ENCODE measurements at places on chromosomes 7 and 10.

GRCh38 chr7:87886875-87887274 lies 10.6 kb downstream of the DBF4 start:
- peak; percentile 29 for DNase-seq

DNA sequence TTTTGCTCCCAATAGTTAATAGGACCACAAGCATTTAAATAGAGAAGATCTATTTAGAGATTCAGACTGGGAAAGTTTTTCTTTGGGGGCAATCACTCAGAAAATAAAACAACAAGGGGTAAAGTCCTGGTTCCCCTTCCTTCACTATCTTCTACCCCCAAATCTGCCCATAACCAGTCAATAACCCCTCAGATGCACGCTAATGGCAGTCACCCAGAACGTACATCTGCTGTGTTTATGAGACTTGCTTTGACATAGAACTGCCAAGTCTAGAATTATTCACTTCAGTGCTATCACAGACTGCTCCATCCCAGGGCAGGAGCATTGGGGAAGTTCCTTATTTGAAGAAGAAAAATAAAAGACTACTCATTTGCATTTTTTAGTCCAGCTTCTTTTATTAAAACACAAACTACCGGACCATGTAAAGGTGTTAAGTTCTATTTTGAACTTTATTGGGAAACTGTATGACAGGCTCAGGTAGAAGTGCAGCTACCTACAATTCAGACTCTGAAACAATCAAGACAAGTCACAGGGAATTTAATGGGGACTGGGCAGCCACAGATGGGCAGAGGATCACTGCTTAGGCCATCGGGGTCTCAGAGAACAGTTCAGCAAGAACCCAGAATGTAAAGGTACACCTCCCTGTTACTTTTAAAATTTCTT lies 38.4 kb downstream of the ANK3 start:
- DNase-seq, result no peak

DNA sequence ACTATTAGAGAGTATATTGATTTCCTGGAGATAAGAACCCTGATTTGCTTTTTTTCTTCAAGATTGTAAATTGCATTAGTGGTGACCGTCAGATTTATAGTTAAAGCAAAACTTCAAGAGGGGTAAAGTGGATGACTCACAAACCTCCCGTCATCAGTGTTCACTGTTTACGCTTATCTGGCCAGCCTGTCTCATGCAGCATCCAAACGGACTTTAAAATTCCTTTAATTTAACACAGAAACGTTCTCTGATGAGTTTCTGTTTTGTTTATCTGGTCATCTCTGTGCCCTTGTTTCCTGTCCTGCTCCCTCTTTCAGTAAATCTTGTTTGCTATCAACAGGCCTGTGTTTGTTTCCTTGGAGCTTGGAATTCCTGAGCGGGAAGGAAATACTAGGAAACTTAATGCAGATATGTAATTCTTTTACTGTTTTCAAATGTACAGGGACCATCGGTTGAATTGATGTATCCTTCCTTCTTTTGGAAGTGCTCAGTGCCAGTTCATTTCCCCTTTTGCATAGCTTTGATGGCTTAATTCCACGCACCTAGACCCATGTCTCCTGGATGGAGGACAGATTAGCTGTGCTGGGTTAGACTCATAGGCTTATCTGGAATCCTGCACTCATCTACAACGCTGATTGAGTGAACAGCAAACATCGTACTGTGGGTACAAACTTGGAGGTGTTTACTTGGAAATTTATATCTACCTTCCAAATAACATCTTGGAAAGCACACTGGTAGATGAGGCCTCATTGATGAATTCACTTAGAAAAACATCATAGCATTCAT lies 21.3 kb downstream of the PTPRE start:
- no peak for DNase-seq

DNA sequence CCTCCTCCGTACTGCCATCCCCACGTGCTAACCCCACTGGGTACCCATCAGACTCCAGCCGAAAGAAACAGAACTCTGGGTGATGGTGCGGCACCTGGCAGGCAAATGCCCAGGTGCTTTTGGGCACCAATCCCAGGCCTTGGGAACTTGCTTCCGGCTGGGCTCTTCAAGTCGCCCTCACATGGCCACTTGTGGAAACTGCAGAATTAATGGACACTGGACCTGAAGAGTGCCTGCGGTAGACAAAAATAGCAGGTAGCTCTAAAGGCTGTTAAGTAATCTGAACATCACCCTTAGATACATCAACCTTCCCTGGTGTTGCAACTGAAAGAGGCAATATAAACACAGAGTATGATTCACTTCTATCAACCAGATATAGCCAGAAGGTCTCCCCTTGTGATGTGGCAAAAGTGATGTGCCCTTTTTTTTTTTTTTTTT lies 644.4 kb downstream of the GRM8 start:
- peak; percentile 11 for DNase-seq

DNA sequence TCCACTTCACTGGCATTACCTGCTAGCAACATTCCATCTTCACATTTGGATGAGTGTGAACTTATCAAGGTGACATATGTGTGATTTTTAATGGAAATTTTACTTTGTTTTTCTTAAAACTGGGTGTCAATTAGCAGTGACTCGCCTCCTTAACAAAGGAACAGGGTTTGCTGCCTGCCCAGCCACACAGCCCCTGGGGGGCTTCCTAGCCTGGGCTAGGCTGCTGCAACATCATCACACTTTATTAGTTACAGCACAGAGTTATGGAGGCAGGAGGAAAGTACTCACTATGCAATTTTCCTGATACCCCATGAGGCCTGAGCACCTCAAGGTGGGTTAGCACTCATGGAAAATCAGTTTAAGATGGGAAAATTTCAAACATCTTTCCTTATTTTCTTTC lies 861.3 kb downstream of the NRG3 start:
- DNase-seq, result no peak

DNA sequence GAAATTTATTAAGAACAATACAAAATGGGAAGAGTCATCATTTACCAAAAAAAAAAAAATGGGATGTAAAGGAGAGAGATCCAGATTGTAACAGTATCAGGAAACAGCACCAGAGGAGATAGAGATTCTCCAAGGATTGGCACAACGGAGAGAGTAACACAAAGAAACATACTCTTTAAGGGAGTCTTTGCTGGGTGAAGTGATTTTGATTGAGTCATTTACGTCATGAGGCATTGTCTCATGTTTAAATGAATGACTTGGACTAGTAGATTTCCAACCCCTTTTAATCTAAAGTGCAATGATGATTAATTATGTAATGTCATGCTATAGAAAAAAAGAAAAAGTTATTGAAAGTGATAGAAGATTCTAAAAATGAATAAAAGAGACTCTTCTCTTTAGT lies 68.8 kb downstream of the ITGB8 start:
- DNase-seq, result no peak

GRCh38 chr10:130801784-130802183 lies 509.7 kb downstream of the TCERG1L start:
- no peak for DNase-seq

GRCh38 chr7:12067156-12067831 lies 143.8 kb upstream of the TMEM106B start:
- DNase-seq, result peak; percentile 48

DNA sequence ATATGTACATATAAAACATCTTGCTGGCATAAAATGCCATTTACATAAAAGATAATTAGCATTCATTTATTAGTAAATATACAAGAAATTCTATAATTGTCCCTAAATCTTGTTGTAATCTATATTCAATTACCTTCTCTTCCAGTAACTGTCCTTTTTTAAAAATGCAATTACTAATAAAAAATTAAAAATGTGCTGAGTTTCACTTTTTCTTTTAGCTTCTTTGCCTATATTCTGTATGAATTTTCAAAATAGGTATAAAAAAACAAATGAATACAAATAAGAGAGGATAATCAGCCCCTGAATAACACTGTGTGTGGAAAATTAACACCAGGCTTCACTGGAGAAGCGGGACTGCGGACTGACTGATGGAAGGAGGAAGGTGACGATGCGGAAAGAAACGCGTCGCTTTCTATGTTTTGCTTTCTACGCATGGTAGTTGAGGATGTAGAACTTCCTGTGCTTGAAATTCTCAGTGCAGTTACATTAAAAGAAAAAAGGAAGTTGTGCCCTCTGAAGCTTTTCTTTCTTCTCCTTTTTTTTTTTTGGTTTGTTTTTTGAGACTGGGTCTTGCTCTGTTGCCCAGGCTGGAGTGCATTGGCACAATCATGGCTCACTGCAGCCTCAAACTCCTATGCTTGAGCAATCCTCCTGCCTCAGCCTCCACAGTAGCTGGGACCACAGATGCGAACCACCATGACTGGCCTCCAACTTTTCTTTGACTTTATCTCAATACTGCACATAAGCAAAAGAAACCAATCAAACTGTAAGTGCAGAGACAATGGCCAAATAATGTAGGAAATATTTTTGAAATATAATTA lies 7.4 kb upstream of the ZMYND11 start:
- no peak for DNase-seq

DNA sequence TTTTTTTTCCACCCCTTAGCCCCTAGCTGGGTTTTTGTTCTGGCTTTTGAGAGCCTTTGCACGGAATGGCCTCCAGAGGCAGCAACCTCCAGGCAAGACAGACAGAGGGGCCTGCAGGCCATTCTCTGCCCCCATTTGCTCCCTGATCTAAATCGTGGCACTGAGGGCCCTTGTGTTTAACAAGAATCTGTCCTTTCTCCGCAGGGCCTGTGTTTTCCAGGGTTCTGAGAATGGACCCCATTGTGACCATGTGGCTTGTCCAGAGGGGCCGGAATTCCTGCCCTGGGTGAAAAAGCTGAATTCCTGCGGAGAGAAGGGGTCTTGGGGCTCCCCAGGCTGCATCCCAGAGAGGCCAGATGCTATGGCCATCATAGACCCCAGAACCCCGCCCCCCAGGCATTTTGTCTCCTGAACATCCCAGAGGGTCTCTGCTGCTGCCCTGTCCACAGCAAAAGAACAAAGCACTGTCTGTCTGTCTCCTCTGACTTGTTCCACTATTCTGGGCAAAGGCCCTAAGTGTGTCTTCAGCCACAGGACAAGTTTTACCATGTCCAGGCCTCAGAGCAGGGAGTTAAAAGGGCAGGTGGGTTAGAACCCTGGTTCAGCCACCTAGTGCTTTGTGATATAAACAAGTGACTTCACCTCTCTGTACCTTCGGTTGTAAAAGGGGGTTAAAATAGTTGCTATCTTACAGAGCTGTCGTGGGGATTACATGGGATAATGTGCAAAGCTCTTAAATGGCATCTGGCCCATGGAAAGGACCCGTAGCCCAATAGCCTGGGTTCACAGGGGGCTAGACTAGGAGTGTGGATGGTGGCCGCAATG lies 155.6 kb downstream of the SH3PXD2A start:
- DNase-seq, result no peak

- DNase-seq, result no peak
Measured at GRCh38 chr10:127736222-127736914, 617 bp upstream of the FOXI2 start.

GRCh38 chr7:98192781-98193457 lies 18.3 kb upstream of the BHLHA15 start:
- no peak for DNase-seq

DNA sequence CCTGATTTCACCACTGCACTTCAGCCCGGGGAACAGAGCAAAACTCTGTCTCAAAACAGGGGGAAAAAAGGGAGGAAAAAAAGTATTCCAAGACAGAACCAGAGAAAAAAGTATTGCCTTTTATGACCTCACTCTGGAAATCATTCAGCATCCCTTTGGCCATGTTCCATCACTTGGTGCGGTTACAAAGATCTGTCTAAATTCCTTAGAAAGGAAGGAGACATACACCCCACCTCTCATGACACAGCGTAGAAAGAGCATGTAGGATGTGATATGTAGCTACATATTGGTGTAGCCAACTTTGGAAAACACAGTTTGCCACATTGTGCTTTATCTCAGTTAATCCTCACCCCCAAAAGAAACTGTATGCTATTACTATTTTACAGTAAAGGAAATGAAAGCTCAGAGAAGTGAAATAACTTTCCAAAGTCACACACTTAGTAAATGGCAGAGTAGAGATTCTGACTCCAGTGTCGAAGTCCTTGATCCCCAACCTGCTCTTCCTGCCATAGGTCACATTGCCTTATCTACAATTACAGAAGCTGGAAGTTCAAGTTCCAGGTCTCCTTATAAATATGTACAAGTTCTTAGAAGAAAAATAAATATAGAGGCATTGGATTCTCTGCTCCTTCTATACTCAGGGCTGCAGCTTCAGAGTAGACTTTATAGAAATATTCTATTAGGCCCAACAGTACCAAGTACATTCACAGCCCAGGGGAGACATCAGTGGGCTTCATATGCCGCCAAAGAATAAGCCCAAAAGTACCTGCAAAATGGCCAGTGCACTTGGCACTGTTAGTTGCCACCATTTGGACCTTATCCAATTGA lies 91.6 kb upstream of the KMT2E start:
- no peak for DNase-seq

GRCh38 chr10:97701438-97702069 lies 12.0 kb upstream of the MARVELD1 start:
- peak; percentile 86 for DNase-seq

DNA sequence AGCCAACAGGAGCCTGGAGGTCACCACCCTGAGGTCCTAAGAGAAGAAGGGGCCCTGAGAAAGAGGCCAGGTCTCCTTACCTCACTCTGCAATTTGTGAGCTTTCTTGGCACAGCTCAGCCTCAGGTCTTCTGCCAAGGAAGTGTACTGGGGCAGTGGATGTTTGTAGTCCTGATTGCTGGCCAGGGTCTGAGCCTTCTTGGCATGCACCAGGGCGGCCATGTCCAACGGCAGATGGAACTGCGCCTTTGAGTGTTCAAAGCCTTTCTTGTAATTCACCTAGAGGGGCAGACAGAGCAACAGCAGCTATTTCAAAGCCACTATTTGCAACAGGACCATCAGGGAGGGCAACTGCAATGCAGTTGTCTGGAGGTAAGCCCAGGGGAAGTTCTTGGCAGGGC lies 51.7 kb downstream of the NRAP start:
- no peak for DNase-seq

DNA sequence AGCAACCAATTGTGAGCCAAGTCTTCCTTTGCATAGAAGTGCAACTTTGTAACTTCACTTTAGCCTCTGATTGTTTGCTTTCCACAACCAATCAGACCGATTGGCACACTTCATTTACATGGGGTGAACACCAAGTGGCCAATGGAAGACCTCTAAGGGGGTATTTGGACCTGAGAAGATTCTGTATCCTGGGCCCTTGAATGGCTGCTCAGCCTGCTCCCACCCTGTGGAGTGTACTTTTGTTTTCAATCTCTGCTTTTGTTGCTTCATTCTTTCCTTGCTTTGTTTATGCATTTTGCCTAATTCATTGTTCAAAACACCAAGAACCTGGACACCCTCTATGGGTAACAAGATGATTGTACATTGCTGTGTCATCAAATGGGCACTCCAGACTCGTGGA lies 385.7 kb upstream of the NRP1 start:
- DNase-seq, result no peak

- DNase-seq, result no peak
Measured at GRCh38 chr10:128022261-128023196, 103.7 kb downstream of the MKI67 start.

GRCh38 chr7:29401769-29402168 lies 161.9 kb upstream of the PRR15 start:
- no peak for DNase-seq
